CD4-positive, alpha-beta T cell (primary cell): ENCODE measurements at places on chromosomes 16 and 17.

DNA sequence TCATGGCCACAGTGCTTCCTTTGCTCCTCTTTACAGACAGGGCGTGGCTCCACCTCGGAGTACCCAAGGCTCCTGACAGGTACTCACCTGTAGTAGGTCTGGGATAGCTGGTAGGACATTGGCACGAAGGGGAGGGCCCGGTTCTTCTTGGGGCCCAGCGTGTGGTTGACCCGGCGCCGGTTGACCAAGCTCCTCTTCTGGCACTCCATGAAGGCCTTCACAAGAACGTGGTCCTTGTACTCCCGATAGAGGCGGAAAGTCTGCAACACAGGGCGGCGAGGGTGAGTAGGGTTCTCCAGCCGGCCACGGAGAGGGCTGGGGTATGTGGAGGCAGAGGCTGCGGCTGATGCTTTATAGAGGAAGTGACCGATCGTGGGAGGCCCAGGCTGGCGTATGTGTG lies 69.7 kb downstream of the IL21R start:
- no peak for DNase-seq

DNA sequence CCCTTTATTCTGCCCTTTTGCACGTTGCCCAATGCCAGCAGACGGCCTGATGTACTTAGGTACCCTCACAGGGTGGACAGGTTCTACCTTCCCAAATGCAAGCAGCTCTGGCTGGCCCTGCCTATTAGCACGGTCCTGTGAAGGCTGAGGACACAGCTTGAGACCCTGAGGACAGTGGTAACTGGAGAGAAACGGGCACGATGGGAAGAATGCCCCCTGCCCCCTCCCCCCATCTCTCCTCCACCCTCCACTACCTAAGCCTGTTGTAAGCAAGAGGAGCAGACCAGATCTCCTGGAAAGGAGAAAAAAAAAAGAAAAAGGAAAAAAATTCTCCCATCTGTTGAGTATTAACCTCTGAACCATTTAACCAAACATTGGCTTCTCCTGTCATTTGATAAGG lies 34.1 kb downstream of the MEOX1 start:
- no peak for DNase-seq

DNA sequence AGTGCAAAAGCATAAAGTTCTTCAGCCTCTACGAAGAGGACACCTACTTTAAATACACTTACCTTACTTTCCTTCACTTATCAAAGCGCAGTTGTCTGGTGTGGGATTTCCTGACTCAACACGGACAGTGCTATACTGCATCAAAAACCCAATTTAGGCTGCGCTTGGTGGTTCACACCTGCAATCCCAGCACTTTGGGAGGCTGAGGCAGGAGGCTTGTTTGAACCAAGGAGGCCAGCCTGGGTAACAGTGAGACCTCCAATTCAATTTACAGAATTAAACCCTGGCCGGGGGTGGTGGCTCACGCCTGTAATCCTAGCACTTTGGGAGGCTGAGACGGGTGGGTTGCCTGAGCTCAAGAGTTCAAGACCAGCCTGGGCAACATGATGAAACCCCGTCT lies 4.1 kb downstream of the JMJD6 start:
- no peak for DNase-seq

DNA sequence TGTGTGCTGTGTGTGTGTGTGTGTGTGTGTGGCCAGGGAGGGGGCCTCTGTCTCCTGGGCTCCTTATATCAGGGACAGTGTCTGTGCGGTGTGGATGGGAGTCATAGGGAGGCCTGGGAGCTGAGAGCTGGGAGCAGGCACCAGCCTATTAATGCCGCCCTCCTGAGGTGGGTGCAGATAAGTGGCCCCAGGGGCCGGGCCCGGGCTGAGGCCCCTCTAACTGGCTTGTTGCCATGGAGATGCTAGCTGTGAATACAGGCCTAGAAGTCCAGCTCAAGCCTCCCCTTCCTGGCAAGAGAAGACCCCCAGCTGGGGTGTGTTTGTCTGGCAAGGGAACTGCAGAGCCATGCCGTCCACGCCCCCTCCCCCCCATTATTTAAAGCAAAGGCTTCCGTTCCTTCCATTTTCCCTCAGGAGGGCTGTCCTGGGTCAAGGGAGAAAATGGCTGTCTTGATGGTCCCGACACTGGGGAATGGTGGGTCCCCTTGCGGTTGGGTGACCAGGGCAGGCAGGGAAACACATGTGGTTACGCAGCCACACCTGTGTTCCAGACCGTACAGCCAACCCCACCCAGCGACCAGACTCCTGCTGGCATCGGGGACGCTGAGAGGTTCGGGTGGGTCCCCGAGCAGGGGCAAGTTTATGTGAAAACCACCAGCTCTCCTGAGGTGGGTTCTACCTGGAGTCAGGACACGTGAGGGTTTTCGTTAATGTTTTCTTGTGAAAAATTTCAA lies 141.1 kb downstream of the MRM1 start:
- DNase-seq: no peak

DNA sequence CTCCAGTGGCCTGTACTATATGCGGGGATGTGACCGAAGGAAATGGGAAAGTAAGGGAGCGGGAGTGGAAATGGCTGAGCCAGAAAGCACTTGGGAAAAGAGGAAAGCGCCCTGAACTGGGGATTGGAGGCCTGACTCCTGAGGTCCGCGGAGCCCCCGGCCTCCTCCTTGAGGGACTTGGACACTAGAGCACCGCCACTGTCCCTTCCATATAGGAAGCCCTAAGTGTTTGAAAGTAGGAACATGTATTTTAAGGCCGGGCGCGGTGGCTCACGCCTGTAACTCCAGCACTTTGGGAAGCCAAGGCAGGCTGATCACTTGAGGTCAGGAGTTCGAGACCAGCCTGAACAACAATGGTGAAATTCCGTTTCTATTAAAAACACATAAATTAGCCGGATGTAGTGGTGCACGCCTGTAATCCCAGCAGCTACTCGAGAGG lies 530 bp upstream of the ZDHHC7 start:
- DNase-seq: no peak

GRCh38 chr17:14323522-14323981 lies 22.7 kb downstream of the HS3ST3B1 start:
- DNase-seq: no peak

DNA sequence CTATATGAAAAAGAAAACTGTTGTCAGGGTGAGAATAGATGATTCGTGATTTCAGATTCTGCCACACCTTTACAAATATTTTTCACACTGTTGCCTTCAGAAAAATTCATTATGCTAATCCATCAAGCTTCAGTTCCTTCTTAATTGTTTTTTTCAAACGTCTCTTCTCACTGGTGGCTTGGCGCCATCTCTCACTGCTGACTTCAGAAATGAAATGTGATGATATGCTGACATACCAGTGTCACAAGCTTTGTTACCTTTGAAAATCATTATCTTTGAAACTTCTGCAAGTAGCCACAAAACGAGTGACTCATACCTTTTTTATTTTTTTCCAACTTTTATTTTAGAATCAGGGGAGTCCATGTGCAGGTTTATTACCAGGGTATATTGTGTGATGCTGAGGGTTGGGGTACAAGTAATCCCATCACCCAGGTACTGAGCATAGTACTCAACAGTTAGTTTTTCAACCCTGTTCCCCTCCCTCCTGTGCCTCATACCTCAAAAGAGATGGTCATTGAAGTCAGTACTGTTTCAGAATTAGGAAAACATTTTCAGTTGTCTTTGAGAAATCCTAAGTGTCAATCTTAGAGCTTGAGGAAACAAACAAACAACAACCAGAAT lies 14.0 kb upstream of the KRT222 start:
- DNase-seq: no peak

DNA sequence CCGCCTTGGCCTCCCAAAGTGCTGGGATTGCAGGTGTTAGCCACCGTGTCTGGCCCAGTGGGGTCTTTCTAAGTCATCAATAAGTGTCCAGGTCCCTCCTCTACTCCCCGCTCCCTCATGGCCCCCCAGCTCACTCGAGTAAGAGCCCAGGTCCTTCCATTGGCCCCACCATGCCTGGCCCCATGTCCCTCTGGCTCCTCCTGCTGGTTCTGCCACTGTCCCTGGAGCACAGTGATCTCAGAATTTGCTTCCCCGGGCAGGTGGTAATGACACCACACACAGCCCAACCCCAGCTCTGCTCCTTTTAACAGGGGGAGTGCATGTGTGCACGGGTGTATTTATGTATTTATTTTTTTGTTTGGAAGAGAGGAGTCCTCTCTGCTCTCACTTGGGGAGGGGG lies 19.6 kb downstream of the MGAT5B start:
- DNase-seq: no peak

- no peak for DNase-seq
Measured at GRCh38 chr16:49556606-49557446, 183.2 kb downstream of the C16orf78 start.

DNA sequence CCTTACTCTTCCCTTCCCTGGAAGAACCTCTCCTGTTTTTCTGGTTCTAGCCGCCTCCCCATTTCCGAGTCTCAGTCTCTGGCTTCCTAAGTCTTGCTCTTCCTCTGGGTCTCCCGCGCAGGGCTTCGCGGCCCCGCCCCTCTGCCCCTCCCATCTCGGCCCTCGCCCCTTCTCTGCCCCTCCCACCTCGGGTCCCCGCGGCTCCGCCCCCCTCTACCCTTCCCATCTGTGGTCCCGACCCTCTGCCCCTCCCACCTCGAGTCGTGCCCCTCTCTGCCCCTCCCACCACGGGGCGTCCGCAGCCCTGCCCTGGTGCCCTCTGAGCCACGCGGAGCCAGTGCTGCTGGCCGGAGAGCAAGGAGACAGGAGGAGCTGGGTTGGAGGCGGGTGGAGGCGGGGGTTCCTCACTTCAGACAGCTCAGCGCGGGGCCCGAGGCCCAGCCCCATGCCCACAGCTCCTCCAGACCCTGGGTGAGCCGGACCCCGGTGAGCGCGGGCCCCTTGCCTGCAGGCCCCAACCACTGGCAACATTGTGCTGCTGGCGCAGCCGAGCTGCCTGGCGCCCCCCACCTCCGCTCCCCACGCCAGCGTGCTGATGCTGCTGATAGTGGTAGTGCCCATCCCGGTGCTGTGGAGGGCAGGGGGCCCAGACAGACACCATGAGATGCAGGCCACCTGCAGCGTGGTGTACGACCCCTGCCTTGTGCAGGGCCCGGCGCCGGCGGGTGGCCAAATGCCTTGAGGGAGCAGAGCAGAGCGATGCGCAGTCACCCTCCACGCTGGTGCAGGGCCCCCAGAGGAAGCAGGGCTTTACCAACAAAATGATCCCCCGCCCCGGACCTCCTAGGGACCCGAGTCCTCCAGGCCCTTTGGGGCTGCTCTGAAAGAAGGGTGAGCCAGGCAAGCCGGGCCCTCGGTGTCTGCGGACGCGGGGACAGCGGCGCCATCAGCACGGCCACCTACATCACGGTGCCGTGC lies 2115.3 kb downstream of the TP53TG3F start:
- no peak for DNase-seq

- no peak for DNase-seq
Measured at GRCh38 chr17:3808701-3809100, 7.7 kb upstream of the ITGAE start.

- no peak for DNase-seq
Measured at GRCh38 chr17:43608313-43608712, 53.4 kb downstream of the MEOX1 start.

DNA sequence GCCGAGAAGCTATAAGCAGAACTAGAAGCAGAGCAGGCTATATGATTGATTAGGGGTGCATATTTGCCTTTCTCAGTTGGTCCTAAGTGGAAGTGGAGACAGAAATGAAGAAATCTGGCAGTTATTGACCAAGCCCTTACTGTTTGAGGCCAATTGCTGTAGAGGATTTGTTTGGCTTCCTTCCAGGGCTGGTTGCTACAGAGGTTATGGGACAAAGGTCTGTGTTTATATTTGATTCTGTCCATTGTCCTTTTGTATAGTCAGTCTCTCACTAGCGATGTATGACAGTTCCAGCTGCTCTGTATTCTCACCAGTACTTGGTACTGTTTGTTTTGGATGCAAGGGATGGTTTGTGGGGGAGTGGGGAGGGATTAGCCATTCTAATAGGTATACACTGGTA lies 7.3 kb upstream of the ALOX15 start:
- no peak for DNase-seq
